ENCODE measurements at places on chromosomes 1 and 21.

DNA sequence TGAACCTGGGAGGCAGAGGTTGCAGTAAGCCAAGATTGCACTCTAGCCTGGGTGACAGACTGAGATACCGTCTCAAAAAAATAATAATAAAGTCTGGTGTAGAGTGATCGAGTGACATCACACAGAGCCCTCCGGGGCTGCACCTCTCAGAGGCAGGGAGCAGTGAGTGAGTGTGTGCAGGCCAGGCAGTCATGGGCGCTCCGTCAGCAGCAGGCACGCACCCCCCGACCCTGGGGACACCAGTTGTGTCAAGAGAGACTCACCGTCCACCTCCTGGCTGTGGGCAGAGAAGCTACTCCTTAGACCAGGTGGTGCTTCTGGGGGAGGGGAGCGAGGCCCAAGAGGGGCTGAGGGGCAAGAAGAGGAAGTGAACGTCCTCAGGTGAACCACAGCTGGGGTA is 91.8 kb downstream of the SIK1 start:
- no peak for DNase-seq

- no peak for DNase-seq
Observed at GRCh38 chr1:201636097-201636496, 97.2 kb downstream of the NAV1 start.

DNA sequence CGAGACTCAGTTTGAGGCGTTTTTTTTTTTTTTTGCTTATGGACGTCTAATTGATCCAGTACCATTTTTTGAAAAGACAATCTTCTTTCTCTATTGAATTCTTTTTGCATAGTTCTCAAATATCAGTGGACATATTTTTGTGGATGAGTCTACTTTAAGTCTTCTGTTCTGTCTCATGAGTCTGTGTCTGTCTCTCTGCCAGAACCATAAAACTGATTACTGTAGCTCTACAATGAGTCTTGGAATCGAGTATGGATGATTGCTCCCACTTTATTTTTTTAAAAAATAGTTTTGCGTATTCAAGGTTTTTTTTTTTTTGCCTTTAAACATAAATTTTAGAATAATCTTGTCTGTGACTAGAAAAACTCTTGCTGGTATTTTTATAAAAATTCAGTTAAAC is 323.5 kb downstream of the ZNF326 start:
- no peak for DNase-seq

DNA sequence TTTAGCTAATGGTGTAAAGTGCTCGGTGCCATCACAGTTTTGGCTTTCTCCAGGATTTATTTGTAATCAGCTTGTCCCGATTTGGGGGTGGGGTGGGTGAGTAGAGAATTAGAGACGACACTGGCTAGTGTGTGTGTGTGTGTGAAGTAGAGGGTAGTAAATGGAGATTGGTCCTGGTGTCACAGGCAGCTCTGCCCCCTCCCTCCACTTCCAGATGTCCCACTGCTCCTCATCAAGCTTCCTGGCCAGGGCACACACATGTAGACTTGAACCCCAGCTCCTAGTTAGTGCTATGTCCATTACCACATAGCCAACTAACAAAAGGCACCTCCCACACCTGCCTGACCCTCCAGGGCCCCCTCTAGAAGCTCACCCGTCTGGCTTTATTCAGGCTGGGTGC is 3.2 kb downstream of the TRNP1 start:
- DNase-seq, result no peak

GRCh38 chr1:230263568-230264195 is 162.4 kb downstream of the PGBD5 start:
- DNase-seq, result no peak

GRCh38 chr1:37630426-37631028 is 4.2 kb downstream of the RSPO1 start:
- no peak for DNase-seq

- no peak for DNase-seq
Observed at GRCh38 chr1:87132284-87132870, 196.3 kb upstream of the LMO4 start.

DNA sequence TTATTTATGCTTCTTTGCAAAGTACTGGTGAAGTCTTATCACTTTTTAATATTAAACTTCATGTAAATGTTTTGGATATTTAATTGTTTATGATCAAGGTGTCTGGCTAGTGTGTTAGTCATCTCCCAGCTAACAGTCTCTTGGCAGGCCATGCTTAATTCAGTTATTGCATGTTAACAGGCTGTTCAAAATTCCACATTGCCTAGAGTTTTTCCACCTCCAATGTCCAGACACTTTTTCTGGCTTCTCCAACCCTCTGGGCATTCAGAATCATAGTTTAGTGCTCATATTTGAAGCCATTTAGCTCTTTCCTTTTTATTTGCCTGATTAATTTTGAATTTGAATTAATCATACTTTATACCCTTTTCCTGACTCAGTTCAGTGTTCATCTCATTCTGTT is 69.2 kb downstream of the OLFML2B start:
- no peak for DNase-seq

DNA sequence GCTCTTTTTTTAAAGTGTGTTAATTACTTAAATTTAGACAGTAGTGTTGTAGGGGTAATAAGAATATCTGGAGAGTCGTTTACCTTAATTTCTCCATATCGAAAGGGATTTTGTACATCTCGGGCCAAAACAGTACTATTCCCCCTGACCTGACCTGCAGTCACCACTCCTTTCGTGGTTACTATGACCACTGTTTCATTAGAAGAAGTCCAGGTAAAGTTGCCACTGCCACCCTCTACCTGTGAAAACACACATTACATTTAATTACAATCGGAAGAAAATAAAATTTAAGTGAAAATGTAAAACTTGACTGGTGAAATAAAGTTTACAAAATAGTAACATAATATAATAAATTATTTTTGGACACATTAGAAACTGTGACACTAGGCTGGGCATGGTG is 37.2 kb downstream of the NUP210L start:
- no peak for DNase-seq

GRCh38 chr1:47128221-47128620 is 9.0 kb upstream of the CYP4A22 start:
- no peak for DNase-seq

GRCh38 chr1:167926486-167926997 is 9.9 kb upstream of the DCAF6 start:
- DNase-seq, result no peak

GRCh38 chr1:80050523-80050922 is 1044.0 kb upstream of the ADGRL4 start:
- no peak for DNase-seq

DNA sequence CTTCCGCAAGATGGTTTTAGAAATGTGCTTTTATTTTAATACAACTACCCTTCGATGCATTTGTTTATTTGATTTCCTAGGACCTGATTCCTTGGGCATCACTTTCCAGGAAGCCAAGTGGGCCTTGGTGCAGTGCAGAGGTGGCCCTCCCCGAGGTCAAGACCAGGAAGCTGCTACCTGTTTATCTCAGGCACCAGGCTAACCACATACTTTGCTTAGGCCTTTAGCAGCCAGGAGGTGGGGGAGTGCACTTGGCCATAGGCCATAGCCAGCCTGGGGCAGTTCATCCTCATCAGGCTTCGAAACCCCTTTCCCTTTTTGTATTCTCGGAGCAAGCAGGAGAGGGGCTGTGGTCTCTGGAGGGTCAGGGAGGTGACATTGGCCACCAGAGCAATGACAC is 45.4 kb downstream of the SMYD2 start:
- DNase-seq, result no peak

GRCh38 chr1:183226963-183227362 is 40.9 kb downstream of the LAMC2 start:
- DNase-seq, result peak; percentile 66

DNA sequence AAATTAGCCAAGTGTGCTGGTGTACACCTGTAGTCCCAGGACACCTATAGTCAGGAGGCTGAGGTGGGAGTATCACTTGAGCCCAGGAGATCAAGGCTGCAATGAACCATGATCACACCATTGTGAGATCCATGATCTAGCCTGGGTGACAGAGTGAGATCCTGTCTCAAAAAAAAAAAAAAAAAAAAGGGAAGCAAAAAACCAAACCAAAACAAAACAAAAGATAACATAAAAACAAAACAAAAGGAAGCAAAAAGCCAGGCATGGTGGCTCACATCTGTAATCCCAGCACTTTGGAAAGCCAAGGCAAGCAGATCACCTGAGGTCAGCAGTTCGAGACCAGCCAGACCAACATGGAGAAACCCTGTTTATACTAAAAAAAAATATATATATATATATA is 9.4 kb upstream of the AKR1A1 start:
- no peak for DNase-seq

- DNase-seq, result no peak
Observed at GRCh38 chr1:31377364-31377863, 4.5 kb upstream of the FABP3 start.

GRCh38 chr1:97827887-97828286 is 92.9 kb downstream of the DPYD start:
- no peak for DNase-seq

GRCh38 chr1:231993968-231994455 is 367.4 kb downstream of the DISC1 start:
- DNase-seq, result no peak

DNA sequence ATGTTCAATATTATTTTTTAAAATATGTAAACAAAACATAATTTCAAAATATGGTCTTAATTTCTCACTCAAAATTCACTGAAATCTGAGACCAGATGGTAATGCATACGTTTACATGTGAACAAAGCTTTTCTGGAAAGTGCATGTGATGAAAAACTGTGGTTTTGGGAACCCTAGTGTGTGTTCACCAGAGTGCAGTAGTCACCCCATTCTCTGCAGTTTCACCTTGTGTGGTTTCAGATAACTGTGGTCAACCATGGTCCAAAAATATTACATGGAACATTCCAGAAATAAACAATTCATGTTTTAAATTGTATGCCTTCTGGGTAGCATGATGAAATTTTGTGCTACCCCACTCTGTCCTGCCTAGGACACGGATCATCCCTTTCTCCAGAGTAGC is 2021.9 kb downstream of the MRPL39 start:
- no peak for DNase-seq

- DNase-seq, result no peak
Observed at GRCh38 chr1:183821309-183821888, 16.5 kb downstream of the RGL1 start.

DNA sequence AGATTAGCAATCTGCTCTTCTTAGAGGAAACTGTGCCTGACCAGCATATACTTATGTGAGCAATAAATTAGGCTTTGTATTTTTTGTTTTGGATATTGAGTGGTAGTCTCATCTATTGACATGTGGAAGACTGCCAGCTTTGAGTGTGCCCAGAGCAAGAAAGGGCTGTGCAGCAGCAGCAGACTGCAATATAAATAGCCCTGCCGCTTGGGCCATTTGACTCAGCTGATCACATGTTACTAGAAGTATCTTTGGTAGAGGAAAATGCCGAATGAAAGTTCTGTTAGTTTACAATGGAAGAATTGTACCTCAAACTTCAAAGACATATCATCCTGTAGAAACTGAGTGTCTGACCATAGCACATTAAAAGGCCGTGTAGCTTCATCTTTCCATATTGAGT is 9.1 kb upstream of the PSMB2 start:
- peak; percentile 51 for DNase-seq

DNA sequence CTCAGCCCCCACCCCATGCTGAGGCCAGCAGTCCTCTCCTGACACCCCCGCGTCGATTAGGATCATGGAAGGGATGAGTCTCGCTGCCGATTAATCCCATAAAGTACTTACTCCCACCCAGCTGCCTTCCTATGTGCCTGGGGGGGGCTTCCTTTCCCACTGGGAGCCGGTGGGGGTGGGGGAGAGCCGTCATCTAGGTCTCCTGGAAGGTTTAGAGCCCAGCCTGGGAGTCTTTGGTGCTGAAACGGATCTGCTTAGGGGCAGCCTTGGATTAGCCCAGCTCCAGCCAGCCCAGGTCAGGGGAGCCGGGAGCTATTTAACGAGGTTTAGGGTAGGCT is 9.8 kb downstream of the SAMD11 start:
- no peak for DNase-seq

- no peak for DNase-seq
Observed at GRCh38 chr1:151846686-151847237, 6.8 kb downstream of the THEM5 start.

- no peak for DNase-seq
Observed at GRCh38 chr1:94385308-94385929, 32.8 kb upstream of the ABCD3 start.

- no peak for DNase-seq
Observed at GRCh38 chr21:22993144-22993543, 1994.9 kb downstream of the NCAM2 start.

- no peak for DNase-seq
Observed at GRCh38 chr1:195466639-195467038, 1141.6 kb downstream of the KCNT2 start.

DNA sequence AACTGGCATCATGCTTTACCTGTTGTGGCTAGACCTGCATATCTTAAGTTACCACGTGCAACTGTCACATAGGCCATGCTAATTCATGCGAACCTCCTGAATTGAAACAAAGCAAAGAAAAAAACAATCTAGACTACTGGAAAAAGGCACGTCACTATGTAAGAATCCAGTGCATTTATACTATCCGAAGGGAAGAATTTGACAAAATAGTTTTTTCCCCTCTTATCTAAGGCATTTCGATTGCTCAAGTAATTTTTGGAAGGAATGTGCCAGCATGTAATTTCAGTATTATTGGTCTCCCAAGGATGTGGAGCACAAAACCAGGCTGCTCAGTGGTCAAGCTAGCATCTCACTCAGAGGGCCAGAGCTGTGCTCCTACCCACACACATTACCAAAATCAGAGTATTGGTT is 31.5 kb upstream of the C1orf198 start:
- DNase-seq, result no peak

DNA sequence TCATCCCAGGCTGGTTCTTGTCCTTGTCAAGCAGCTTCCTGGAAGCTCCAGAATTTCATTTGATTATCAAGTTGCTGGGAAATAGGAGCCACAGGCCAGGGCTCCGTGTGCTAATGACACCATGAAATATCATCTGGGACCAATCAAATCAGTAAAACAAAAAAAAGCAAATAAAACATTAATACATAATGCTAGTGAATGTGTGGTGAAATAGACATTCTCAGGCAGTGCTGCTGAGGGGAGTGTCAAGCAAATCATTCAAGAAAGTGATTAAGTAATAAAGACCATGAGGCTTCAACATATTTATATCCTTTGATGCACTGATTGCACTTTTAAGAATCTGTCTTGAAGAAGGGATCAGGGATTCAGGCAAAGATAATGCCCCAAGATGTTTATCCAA is 213.7 kb downstream of the MATN1 start:
- DNase-seq, result no peak
